ENCODE measurements at places on chromosomes 4 and X.

DNA sequence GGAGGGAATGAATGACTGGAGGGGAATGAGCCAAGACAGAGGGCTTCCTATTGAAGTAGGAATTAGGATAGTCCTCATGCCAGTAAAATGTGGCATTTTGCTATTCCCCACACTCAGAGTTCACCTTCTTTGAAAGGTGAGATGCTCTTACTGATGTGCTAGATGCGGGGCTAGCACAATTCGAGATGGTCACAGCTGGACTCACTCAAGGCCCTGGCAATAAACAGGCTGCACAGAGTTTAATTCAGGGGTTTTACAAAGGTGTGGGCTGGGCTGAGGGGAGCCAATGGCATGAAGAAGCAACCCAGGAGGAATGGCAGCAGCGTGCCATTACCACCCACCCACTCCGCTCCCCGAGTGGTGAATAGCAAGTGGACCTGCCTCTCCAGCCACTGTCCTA lies 55.1 kb downstream of the ENPP6 start:
- no peak for DNase-seq

DNA sequence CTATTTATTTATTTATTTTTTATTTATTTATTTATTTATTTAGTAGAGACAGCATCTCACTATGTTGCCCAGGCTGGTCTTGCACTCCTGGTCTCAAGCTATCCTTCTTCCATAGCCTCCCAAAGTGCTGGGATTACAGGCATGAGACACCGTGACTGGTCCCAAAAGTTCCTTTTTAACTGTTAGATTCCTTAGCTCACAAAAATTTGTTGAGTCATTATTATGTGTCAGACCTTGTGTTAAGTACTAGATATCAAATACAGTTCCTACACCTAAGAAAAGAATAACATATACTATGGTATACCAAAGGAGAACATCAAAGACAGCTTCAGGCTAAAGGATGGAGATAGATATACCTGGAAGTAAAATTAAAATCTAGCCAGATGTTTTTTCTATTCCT lies 11.6 kb downstream of the FGA start:
- no peak for DNase-seq

DNA sequence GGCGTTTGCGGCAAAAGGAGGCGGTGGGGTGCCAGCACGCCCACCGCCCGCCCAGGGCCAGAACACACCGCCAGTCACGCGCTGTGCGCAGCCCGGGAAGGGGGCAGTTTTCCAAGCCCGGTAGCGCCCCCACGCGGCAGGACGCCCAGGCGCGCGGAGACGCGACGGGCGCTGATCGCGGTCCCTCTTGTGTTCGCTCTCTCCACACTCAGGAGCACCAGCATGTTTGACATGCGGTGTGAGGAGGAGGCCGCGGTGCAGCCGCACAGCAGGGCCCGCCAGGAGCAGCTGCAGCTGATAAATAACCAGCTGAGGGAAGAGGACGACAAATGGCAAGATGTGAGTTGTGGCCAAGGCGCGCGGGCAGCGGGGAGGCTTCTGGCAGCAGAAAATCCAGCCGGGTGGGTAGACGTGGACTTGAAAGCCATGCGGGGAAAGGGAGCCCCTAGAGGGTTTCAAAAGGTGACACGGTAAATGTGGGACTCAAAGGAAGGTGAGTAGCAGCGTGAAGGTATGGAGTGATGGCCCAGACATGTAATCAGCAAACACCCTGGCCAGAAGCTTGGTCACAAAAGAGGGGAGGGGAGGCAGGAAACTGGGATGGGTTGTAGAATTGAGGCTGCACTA lies 104.1 kb downstream of the PHOX2B start:
- DNase-seq: peak; percentile 35

DNA sequence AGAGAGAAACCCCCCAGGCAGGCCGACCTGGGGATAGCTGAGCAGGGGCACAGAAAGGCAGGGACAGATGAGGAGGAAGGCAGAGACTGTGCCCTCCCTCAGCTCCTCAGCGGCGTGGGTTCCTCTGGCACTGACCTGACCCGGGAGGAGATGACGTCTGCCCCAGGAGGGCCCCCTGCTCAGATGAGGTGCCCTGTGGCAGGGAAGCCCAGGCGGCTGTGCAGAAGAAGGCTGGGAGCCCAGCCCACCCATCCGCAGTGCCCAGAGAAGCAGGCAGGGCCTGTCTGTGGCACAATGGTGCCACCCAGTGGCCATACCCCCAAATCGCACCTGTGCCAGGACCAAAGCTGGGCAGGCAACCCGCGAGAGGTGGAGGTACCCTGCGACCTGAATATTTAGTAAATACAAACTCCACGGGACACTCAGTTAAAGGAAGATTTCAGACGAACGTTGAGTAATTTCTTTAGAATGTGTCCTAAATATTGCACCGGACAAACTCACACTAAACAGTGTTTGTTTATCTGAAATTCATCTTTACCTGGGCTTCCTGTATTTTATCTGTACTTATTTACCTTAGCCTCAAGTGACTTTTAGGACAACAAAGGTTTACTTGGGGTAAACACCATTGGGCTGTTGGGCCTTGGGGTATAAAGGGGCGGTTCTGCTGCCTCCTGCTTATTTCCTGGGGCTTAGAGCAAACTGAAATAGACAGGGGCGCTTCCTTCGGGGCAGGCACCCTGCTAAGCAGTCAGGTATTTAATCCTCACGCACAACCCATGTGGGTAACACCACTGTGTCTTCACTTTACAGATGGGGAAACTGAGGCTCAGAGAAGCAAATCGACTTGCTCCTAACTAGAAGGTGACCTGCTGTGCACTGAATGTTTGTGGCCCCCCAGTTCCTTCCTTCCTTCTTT lies 46.5 kb upstream of the HMX1 start:
- DNase-seq: peak; percentile 55

GRCh38 chrX:16465081-16465876 lies 184.7 kb upstream of the S100G start:
- DNase-seq: no peak

- no peak for DNase-seq
These were observed 26.2 kb downstream of the PRSS12 start for GRCh38 chr4:118326585-118326984.

- no peak for DNase-seq
These were observed 537 bp downstream of the RBM10 start for GRCh38 chrX:47145395-47146120.

DNA sequence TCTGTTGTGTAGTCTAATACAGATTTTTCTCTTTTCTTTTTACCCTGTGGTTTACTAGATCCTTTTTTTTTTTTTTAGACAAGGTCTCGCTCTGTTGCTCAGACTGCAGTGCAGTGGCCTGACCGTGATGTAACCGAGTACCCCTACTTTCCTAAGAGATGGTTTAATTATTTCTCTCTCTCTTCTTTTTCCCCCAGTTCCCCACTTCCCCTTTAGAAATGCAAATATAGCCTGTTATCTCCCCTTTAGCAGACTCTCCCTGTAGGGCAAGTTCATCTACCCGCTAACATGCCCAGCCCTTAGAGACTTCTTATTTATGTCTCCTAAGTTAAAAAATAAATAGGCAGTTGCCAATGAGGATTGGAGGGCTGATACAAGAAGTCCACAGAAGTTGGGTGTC lies 4.5 kb downstream of the SNX25 start:
- no peak for DNase-seq

- peak; percentile 51 for DNase-seq
These were observed 10.4 kb downstream of the L1CAM start for GRCh38 chrX:153875391-153876111.

DNA sequence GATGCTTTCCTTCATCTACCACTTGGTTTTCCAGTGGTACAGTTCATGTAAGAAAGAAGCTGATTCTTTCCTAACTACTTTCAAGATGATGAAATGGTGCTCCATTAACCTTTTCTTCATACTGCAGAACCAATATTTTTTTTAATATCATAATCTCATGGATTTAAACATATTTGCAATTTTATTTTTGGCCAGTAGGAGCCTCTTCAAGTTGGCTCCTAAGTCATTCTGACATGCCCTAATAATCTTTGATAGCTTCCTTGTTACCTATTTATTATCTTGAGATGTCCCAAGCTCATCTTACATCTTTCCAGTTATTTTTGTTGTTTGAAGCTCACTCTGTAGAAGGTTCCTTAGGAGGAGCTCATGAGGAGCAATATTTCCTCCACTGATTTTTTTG lies 170.2 kb downstream of the APBB2 start:
- no peak for DNase-seq

GRCh38 chr4:168720396-168720900 lies 223.6 kb downstream of the PALLD start:
- no peak for DNase-seq

GRCh38 chr4:26206999-26207398 lies 113.8 kb upstream of the RBPJ start:
- DNase-seq: no peak

- no peak for DNase-seq
These were observed 30.8 kb downstream of the NAA11 start for GRCh38 chr4:79295086-79295485.

DNA sequence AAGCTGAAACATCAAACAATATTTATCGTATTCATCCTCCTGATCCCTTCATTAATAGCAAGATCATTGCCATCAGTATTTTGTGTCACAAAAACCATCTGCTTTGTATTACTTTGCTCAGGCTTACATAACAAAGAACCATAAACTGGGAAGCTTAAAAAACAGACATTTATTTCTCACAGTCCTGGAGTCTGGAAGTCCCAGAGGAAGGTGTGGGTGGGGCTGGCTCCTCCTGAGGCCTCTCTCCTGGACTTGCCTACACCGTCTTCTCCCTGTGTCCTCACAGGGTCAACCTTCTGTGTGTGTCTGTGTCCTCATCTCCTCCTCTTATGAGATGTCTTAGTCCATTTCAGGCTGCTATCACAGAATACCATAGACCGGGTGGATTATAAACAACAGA lies 61.3 kb upstream of the MXRA5 start:
- no peak for DNase-seq

- DNase-seq: peak; percentile 7
These were observed 27.2 kb downstream of the HTR2C start for GRCh38 chrX:114611018-114611619.

DNA sequence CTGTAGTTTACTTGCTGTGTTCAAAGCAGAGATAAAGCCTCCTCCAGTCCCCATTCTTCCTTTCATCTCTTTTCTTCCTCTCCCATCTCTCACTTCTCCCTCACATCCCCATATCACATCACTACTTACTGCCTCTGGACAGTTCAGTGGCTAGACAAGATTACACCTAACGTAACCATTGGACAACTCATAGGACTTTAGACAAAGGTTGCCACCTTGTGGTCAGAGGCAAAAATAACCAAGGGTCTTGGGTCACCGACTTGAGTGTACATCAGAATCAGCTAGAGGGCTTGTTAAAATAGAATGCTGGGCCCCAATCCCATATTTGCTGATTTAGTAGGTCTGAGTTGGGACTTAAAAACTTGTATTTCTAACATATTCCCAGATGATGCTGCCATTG lies 109.3 kb upstream of the DGKK start:
- DNase-seq: peak; percentile 24

DNA sequence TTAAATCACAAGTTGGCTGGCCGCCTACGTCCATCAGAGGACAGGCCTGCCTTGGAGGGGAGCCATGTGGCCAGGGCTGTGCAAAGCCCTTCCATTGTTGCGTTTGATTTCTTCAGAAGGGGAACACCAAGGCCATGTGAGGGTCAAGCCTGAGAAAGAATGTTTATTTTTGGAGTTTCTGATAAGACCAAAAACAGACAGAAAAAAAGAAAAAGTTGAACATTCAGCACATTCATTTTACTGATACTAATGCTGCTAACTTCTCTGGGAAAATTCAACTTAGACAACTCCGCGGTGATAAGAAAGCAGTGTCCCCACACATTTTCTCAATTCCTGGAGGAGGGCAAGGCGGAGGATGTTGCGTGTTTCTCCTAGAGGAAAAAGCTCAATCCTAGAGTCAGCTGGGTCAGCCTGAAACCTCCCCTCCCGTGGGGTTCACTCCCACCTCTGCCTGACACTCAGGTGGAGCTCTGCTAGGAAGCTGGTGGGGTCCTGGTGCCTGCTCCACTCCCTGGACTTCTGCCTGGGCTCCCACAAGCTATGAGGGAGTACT lies 63.5 kb downstream of the ANAPC4 start:
- no peak for DNase-seq

DNA sequence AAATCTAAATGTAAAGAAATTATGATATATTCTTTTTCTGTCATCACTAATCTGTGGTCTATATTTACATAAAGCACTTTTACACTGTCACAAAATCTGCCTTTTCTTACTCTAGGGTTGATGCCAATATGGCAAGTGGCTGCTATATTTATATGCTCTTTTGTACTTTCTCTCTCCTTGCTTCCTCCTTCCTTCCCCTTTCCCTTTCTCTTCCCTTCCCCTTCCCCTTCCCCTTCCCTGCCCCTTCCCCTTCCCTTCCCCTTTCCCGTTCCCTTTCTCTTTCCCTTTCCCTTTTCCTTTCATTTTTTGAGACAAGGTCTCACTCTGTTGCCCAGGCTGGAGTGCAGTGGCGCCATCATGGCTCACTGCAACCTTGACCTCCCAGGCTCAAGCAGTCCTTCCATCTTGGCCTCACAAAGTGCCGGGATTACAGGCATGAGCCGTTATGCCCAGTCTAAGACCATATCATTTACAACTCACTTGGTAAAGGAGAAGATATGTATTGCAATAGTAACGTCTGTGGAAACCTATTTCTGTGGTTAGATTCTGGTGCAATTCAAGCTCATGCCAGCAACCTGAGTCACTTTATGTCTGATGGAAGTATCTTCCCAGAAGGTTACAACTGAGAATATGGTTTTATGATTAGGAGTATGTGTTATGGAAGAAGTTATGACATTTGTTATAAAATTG lies 13.9 kb upstream of the PLAC8 start:
- DNase-seq: peak; percentile 71

- DNase-seq: no peak
These were observed 3.0 kb upstream of the SEC31A start for GRCh38 chr4:82893942-82894341.

GRCh38 chr4:86344127-86344526 lies 15.7 kb downstream of the MAPK10 start:
- DNase-seq: no peak

DNA sequence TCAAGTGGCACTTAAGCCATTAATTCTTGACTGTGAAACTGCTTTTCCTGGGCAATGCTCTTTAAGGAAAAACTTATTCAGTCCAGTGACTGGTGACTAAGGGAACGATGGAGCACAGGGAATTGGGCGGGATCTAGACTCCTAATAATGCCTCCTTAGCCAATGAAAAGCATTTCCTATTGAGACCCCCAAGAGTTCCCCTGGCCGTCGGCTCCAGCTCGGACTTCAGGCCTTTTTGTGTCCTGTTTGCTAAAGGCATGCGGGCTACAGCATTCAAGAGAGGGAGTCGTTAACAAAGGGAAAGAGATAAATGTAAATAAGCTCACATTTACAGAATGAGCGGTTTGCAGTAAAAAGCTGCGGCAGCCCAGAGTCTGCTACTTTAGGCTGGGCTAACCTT lies at the start of gene LPAR4:
Gene LPAR4 (plus strand): TSS at position 232 of the 400 bp plus-strand sequence. CDS start 7,150 bp downstream, outside the sequence.
- DNase-seq: no peak

- DNase-seq: no peak
These were observed 219.4 kb downstream of the NKX6-1 start for GRCh38 chr4:84279678-84280077.

DNA sequence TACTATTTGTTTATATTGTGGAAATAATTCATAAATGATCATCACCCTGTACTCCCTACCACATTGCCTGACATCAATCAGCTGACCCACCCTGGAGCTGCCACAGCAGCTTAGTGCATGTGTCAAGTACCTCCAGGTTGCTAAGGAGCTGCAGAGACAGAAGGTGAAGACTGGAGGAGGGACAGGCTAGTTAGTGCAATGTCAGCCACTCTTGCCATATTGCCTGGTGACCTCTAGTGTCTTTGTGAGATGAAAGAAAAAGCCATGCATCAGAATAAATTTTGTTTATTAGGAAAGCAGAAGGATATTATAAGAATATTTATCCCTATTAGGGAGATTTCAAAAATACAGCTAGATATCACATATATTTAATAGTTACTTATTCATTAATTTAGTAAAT lies 243.9 kb upstream of the FAT4 start:
- no peak for DNase-seq

Measured in RWPE1 (cell line).